ENCODE measurements at places on chromosomes 4 and X.

DNA sequence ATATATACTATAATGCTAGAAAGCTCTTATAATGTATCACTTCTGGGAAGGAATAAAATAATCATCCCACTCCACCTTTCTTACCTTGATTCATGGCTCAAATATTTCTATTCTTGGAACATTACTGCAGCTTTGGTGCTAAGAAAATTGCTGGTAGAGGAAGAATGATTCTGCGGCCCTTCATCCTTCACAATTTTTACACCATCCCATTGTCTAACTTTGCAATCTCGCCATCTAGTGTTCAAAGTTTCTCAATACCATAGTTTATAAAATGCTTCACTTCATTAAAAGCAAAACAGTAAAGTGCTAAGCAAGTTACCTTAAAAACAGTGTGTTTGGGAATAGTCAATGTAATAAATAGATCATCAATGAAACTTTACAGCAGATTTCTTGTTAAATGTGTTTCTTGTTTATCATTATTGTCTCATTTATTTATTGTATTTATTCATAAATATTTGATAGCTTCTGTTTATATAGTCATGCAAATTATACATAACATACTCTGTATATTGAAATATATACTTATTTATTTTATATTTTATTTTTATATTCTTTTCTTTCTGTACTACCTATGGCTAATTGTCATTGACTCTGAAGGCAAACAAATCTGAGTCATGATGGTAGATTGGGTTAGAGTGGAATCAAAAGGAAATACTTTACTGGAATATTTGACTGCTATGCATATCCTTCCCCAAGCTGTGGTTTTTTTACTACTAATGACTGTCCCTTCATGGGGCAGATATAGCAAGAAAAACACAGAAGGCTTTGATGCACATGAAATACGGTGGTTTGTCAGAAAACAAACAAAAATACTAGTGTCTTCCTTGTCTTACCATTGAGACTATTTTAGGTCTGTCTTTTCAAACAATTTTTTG is 390.7 kb downstream of the MAPK10 start:
- peak; percentile 2 for DNase-seq

- peak; percentile 90 for DNase-seq
Measured at GRCh38 chrX:150200820-150201287, 162.3 kb upstream of the MAMLD1 start.

- no peak for DNase-seq
Measured at GRCh38 chr4:21780148-21780547, 168.4 kb downstream of the KCNIP4 start.

DNA sequence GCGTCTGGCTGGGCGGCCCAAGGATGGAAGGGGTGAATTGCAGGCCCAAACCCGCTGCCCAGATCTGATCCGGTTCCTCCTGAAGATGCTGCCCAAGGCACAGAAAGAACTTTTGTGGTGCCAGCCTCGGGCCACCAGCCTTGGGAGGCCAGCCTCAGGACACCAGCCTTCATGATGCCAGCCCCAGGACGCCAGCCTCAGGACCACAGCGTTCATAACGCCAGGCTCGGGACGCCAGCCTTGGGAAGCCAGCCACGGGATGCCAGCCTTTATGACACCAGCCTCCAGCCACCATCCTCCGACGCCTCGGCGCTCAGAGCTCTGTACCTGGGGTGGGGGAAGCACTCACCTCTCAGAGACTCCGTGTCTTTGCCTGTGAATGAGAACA is 107.8 kb downstream of the ADRA2C start:
- no peak for DNase-seq
